Activated CD4-positive, alpha-beta T cell treated with anti-CD3 and anti-CD28 coated beads, Interleukin-2, amount 50 U/mL, for 1 hour (primary cell): ENCODE measurements at places on chromosomes 2 and 18.

- no peak for DNase-seq
These were observed 9.0 kb downstream of the CDKL4 start for GRCh38 chr2:39234754-39235153.

DNA sequence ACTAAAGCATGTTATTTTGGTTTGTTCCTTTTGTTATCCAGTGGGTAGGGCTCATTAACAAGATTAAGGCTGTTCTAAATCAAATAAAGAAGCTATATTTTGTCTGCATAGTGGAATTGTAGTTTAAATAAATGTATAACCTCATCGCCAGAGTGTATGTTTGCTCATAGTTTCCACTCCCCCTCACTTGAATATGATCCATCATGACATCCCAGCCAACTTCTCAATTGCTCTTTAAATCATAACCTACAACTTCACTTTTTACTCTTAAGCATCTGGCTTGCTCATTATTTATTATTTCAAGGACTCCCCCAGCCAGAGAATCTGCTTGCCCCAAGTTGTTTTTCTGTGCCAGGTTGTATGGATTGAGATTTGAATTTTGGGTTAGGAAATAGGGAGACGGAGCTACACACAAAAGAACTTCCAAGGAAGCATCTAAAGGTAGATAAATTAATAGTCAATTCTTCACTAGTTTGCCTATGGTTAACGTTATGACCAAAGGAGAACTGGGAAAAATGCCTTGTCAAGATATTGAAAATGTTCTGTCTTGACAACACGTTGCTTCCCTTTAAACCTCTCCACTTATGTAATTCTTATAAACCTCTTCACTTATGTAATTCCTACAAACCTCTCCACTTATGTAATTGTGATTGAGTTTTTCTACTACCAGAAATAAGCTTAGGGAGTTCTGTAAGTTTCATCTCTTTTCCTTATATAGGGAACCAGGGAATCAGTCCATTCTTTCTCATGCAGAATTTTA lies 55.4 kb upstream of the UPP2 start:
- DNase-seq: no peak

DNA sequence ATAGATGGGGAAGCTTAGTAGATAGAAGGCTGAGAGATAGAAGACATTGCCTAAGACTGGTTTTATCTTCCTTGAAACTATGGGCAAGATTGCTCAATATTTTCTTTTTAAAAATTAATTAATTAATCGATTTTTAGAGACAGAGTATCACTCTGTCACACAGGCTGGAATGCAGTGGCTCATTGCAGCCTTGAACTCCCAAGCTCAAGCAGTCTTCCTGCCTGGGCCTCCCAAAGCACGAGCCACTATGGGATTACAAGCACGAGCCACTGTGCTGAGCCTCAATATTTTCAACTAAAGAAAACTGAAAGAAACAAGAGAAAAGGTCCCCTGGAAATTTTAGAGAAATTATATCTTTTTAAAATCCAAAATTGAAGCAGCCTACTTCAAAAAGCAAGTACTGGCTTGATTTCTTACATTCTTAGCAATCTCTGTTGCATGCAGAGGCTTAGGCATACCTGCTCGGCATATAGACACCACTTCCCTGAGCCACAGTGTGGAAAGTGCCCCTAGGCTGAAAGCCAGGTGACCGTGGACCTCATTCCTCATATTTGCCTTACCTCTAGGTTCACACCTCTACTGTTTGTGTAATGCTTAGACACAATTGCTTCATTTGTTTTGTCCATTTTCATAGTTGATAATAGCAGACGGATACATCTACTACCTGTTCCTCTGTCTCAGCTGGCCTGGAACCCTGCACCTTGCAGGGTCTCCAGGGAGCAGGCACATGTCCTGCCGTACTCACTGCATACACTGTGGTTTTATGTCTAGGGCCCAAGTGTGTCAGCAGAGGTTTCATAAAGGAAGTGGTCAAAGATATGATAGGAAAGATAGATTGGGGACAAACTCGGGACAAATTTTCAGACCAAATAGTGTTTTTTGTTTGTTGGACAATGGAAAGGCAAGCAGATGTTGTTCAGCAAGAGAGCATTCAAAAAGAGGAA lies 166.5 kb upstream of the ALPP start:
- DNase-seq: no peak

- DNase-seq: no peak
These were observed 80.4 kb downstream of the CELF4 start for GRCh38 chr18:37484983-37485834.

GRCh38 chr2:158969162-158969714 lies 798 bp downstream of the TANC1 start:
- DNase-seq: no peak
